ENCODE measurements at places on chromosomes 3 and 15.

DNA sequence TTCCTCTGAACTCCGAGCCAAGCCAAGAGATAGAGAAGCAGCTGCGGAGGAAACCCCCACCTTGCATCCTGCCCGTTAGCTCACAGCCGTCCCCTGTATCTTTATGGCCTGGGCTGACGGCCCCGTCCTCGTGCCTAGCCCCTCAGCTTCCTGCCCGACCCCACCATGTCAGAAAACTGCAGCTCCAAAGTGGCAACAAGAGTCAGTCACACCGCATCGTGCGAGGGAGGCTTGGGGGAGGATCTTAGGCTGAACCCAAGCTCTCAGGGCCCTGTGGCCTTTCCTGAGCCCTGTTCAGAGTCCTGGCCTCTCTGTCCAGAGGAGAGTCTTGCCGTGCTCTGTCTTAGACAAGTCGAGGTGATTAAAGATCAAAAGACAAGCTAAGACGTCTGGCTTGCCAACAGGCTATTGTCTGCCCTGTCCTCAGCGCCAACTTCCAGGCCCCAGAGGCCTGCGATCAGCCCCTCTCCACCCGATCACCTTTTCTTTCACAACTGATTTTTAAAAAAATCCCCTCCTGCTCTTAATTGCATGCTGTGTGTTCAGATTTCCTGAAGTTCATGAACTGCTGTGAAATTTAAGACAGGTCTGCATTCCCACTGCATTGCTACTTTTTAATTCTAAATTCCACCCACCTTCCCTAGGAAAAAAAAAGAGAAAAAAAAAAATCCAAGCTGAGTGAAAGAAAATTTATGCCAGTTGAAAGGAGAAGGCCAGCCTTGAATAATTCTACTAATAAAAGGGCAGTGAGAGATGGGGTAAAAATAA is 89.7 kb upstream of the WNT5A start:
- no peak for DNase-seq

DNA sequence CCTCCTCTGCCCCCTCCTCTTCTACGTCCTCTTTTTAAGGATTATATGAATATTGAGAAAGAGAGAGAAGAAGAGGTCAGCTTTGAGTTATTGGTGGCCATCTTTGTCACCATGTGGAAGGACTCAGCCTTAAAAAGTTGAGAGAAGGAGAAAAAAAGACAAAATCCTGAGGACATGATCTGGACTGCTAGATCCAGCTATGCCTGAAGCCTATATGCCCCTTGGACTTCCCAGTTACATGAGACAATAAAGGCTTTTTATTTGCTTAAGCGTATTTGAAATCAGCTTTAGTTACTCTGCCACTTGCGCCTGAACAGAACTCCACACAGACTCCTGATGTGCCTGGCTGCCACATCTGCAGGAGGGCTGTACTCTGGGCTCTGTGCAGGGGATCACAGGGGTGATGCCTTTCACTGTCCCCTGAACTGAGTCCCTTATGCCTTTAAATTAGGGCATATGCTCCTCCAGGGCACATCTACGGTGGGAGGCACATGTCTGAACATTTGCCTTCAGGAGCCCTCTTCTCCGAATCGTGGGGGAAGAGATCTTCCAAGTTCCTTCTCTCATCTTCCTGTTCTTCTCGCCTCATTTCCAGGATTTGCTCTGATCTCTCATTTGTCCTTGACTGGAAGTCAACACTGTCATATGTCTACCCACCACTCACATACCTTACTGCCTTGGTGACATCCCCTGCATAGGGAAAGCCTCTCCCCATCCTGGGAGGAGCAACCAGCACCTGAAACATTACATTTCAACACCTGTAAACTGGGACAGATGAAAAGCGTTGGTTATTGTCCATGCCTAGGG is 14.0 kb upstream of the PLA2G4E start:
- DNase-seq = no peak

GRCh38 chr15:67190326-67190725 is 64.1 kb downstream of the AAGAB start:
- DNase-seq = no peak

- no peak for DNase-seq
Measured at GRCh38 chr15:66008940-66009562, 139.8 kb downstream of the RAB11A start.

DNA sequence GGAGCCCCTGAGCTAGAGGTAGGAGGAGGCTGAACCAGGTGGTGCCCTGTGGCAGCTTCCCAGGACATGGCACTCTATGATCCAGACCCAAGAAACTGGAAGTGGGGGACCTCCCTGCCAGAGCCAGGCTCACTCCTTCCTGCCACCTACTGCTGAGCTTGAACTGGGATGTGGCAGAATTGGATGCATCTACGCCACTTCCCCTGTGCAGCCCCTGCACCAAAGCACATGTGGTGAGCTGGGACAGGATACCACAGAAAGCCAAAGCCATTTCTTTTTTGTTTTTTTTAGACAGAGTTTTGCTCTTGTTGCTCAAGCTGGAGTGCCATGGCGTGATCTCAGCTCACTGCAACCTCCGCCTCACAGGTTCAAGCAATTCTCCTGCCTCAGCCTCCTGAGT is 518.0 kb upstream of the PPP2R3A start:
- no peak for DNase-seq

- no peak for DNase-seq
Measured at GRCh38 chr3:159080821-159081220, 279.0 kb downstream of the MFSD1 start.

DNA sequence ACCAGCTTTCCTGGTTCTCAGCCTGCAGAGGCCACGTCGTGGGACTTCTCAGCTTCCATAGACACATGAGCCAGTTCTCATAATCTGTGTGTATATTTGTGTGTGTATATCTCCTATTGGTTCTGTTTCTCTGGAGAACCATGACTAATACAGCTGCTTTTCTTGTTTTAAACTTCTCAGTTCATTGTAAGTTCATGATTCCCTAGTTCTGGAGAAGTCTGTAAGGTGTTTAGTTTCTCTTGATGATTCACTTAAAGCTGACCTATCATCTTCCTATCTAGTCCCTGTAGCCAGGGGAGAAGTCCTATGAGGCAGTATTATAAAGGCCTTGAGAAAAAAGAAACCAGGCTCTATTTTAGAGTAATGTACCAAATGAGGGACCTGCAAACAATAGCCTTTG is 147.7 kb downstream of the RYR3 start:
- DNase-seq = no peak

DNA sequence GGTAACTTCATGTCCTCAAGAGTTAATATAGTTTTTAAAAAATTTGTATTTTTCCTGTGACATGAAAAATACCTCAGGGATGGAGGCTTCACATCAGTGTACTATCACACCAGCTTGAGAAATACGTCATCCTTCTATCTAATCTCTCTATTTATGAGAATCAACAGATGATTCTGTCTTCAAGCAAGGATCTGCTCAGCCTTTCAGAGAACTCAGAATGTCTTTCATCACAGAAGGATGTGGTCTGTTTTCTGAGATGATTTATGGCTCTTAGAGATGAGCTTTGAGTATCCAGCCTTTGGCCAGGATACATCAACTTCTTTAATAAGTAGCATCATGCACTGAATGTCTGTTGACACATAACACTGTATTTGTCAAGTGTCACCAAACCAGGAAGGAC is 193.9 kb downstream of the DTWD1 start:
- DNase-seq = no peak

DNA sequence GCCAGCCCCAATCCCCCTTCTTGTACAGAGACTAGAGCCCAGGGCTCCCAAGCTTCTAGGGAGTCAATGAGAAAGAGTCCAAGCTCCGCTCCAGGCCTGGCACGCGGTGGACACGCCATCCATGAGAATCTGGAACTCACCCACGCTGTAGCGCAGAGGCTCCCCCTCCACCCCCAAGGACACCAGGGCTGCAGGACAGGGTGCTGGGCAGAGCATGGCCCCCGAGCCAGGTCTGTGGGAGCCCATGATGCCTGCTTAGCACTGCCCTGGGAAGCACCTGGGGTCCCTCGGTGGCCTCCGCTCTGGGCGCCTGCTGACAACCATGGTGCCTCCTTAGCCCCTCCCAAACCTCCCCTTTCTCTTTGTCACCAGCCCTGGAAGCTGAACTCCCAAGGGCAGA is 28.5 kb downstream of the ACSBG1 start:
- no peak for DNase-seq

- DNase-seq = no peak
Measured at GRCh38 chr3:122014741-122015140, 7.3 kb downstream of the ILDR1 start.

GRCh38 chr15:69127306-69127705 is 33.1 kb upstream of the GLCE start:
- no peak for DNase-seq

All from NCI-H187 (cell line).